ENCODE measurements at places on chromosomes 2 and 18.

- DNase-seq, result no peak
Observed at GRCh38 chr2:9307535-9307934, 100.9 kb downstream of the ASAP2 start.

GRCh38 chr18:3097082-3097481 lies 84.1 kb upstream of the LPIN2 start:
- no peak for DNase-seq

DNA sequence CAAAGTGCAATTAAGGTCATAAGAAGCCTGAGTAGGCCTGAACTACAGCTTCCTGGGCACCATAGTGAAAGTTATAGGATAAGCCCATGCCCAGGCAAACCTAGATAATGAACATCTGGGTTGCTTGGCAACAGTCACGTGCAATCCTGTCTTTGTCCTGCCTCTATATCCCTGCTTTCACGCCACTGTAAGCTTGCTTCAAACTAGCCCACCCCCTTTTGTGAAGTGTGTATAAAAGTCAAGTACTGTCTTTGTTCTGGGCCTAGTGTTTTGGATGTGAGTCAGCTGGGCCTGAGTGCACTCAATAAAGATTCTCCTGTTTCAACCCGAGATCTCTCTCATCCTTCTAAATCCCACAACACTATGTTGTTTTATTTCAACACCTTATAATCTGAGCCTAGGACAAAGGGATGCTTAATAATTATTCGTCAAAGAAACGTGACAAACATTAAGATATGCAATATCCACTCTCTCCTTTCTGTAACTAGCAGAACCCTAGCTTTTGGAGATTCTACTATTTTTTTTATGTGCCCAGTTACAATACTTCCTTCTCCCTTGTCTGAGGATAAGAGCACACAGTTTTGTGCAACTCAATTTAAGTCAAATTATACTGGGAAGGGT lies 927.8 kb downstream of the SUCLG1 start:
- DNase-seq, result no peak

DNA sequence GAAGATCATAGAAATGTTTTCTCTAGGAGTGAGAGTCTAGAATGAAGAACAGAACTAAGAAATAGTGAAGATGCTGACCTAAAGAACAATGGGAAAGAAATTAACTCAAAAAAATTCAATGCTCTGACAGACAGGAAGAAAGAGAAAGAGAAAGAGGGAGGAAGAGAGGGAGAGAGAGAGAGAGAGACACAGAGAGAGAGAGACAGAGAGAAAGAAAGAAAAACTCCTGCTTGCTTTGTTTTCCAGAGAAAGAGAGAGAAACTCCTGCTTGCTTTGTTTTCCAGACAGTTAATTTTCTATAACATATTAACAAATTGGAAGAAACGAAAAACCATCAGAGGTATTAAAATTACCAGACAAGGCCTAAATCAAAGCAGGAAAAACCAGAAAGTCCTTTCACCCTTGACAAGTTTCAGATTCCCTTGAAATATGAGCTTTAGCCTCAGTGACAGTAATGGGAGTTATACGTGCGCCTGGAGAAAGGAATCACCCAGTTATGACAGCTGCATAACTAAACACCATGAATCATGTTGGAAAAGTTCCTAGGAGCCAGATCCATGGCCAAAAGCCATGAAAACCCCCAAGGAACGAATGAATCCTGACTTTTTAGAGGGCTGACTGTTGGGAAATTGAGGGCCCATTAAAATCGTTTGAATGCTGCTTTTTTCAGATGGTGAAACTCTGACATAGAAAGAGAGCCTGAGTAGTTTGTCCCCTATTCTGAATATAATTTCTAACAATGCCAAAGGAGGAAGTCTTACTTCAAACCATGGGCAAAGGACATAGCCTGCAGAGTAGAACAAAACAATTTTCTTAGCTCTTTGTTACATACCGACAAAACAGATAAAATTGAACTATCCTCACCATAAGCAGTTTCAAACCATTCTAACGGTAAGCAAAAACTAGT lies 228.6 kb upstream of the CHST9 start:
- DNase-seq, result no peak

- DNase-seq, result no peak
Observed at GRCh38 chr2:5691985-5692529, at the start of gene SOX11. SOX11 (plus strand) TSS chr2:5692384; CDS start chr2:5692722, 338 bp downstream.

DNA sequence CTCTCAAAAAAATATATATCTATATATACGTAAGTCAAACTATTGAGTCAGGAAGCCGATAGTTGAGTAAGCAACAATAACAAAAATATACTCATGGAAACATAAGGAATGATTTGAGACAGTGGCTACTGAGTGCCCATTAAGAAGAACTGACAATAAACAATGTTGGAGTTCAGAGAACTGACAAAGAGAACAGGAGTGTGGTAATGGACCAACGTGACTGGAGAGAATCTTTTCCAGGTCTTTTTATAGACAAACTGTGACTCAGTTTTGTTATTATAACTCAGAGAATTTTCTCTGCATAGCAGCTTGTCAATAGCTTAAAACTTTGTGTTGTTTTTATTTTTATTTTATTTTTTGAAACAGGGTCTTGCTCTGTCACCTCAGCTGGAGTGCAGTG lies 4.6 kb upstream of the GALM start:
- no peak for DNase-seq

DNA sequence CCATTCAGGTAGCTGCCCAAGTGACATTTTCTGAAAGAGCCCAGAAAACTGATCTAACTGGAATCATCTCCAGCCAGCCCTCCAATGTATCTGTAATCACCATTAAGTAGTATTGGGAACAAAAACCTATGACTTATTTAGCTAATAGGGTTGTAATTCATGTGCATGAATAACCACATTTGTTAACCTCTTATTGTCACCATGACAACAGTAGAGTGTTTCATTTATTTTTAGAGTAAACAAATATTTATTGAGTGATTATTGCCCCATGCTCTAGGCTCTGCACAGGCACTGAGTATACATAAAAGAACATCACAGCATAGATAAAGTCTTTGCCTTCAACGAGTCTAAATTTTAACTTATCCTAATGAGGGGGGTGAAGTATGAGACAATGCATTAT lies 265.4 kb upstream of the UBE2E3 start:
- no peak for DNase-seq

GRCh38 chr2:3751806-3752205 lies 48.4 kb downstream of the DCDC2C start:
- DNase-seq, result no peak

DNA sequence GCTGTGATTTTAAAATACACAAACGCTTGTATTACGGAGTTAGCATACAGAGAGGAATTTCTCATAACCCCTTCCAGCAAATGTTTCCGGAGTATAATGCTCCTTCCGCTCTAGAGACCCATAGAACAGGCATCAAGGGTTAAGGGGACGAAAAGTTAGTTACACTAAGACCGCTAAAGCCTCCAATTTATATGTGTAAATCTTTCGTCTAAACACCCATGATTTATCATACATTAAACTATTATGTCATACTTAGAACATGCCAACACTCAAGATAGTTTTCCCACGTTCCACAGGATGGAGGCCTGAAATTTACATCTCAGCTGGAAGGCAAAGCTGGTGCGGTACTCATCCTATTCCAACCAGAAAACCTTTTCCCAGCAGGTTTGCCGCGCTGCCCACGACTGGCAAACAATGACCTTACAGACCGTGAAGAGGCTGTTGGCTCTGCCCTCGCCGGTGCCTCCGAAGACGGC lies 650 bp downstream of the ORMDL1 start:
- DNase-seq, result no peak

- no peak for DNase-seq
Observed at GRCh38 chr2:123738643-123739042, 286.4 kb upstream of the CNTNAP5 start.

DNA sequence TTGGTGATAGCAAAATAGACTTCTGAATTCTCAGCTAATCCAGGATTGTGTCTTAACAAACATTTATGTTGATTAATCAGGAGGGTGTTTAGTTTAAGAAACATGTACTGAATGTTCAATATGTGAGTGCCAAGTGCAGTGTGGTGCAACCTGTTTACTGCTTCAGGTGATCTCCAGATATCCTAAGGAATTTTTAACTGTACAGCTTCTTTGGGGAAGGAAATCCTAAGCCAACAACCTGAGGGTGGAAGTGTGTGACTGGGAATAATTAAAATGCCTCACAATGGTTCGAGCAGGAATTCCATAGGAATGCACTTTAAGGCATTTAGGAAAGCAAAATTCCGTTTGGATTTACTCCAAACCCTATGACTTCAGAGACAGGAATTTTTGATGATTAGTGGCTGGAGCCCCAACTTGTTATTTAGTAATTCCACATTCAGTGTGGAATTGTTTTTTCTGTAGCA lies 16.4 kb downstream of the CRIM1 start:
- DNase-seq, result no peak

GRCh38 chr18:38966841-38967240 lies 1401.2 kb upstream of the CELF4 start:
- no peak for DNase-seq

GRCh38 chr18:26821181-26821580 lies 44.3 kb downstream of the AQP4 start:
- DNase-seq, result no peak

GRCh38 chr2:110659248-110659647 lies 18.6 kb downstream of the BUB1 start:
- DNase-seq, result no peak

DNA sequence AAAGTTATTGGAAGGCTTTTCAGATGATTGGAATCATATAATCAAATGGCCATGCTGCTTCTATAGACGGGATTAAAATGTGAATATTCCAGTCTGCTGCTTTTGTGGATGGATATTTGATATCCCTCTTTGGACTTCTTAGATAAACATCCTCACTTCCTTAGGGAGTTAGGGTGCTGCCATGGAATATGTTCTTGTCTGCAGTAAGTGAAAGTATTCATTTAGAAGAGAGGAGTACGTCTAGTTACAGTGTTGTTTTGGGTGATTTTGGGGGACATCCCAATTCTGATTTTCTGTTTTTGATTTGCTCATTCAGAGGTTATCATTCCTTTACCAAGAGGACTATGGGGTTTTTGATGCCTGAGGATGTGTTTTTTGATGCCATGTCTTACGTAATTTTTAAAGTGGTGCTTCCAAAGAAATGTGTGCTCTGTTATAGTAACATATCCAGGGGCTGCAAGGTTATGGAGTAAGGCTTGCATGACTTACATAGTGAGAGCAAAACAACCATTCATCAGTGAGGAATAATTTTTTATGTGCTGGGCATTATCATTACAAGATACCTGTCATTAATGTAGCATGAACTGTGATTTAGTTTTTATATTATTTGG lies 33.6 kb downstream of the ASXL3 start:
- DNase-seq, result no peak

DNA sequence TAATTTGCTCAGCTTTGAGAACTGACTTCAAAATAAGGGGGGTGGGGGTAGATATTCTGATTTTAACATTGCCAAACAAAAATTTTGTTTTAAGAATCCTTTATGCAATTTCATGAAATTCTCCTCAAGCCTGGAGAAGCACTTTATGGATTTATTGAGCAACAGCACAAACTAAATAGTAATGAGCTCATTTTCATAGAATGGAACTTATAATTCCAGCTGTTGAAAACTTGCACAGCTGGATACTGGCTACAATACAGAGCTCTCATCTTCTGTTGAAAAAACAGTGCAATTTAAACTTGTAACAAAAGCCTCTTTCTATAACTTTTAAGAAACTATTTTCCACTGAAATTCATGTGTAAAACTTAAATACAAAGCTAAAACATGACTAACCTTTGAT lies 137.6 kb upstream of the FN1 start:
- no peak for DNase-seq

- DNase-seq, result no peak
Observed at GRCh38 chr18:29164020-29164706, 987.2 kb upstream of the CDH2 start.

GRCh38 chr2:53104263-53104662 lies 663.3 kb upstream of the CHAC2 start:
- no peak for DNase-seq

DNA sequence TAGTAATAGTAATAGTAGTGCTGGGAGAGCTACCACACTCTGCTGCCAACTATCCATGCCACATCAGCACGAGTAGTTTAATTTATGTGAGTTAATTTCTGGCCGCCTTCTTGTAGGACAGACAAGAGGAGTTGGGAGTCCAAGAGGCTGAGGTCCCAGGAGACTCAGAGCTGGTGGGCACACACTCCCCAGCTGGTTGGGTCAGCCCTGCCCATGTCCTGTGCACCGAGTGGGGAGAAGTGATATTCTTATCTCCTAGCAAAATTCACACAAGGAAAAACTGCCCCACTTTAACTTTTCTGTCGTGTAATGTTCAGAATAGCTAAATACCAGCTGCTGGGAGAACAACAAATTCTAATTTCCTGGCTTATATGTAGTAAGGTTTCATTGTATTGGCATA lies 15.2 kb upstream of the MAP4K4 start:
- no peak for DNase-seq

DNA sequence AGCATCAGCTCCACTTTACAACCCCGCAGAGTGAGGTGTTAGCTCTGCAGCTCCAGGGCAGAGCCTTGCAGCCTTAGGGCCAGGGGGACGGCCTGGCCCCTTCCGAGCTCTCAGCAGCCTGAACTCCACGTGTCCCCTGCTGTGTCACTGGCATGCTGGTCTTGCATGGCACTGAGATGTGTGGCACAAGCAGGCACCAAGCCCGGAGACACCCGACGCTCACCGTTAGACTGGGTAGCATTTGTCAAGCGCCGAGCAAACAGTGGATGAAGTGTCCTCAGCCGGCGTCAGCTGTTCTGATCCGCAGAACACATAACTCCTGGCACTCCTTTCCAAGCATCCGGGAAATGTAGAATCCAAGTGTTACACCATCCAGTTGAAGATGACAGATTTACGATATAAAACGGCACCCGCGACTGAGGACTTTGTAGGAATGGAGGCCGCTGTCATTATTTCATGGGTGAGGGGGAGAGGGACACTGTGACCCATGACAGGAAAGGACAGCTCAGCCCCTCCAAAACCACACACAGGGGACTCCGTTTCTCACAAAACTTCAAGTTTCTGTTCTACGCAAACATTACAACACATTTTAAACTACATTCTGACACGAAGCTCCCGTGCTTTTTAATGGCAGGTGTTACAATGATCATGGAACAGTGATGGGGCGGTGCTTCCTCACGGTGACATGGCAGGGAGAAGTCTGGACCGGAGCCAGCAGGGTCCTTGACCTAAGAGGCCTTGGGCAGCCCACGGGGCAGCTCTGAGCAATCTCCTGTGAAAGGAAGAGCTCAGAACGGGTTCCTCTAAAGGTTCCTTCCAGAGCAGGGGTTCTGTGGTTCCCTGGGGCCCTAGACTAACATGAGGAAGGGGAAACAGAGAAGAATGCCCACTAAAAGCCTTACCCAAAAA lies 89.4 kb downstream of the HDAC4 start:
- DNase-seq, result no peak

- no peak for DNase-seq
Observed at GRCh38 chr2:9772999-9773902, 70.0 kb upstream of the TAF1B start.

GRCh38 chr18:76604935-76605240 lies 109.8 kb upstream of the ZNF516 start:
- no peak for DNase-seq

GRCh38 chr2:94874277-94874997 lies 3.2 kb downstream of the TEKT4 start:
- DNase-seq, result peak; percentile 23
